ENCODE measurements at places on chromosomes 5 and 9.

DNA sequence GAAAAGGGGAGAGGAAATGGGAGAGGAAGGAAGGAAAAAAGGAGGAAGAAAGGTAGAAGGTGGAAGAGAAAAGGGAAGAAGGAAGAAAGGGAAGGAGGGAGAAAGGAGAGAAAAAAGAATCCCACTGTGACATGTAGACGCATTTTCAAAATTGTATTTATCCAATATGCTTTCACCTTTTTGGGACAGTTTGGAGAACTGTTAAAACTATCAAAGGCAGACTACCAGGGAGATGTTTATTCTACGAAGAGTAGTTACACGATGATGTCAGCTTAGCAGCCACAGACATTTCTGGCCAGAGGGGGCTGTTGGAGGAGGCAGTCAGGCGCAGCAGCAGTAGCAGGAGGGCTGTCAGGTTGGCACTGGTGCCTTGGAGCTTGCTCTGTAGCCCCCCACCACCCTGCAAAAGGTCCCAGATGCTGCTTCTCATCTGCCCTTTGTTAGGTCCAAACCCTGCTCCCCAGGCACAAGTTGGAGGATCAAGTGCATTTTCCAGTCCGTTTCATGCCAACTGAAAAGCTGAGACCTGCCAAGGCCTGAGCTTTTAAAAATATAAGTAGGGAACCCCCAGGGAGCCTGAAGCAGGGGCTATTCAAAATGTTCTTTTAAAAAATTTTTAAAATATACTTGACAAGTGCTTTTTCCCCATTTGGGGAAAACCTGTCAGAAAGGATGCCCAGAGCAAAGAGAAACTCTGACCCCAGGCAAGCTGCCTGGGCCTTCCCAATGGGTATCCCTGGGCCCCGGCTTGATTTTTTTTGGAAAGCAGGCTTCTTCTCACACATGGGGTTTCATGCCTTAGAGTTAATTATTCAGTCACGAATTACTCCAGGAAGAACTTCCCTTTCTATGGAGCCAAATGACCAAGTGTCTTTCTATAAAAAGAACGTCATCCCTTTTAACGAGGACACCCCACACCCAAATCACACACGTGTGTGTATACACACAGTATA, 203.3 kb downstream of the SLIT3 start:
- DNase-seq: no peak

GRCh38 chr9:109751253-109751652, 28.7 kb upstream of the PALM2AKAP2 start:
- no peak for DNase-seq

DNA sequence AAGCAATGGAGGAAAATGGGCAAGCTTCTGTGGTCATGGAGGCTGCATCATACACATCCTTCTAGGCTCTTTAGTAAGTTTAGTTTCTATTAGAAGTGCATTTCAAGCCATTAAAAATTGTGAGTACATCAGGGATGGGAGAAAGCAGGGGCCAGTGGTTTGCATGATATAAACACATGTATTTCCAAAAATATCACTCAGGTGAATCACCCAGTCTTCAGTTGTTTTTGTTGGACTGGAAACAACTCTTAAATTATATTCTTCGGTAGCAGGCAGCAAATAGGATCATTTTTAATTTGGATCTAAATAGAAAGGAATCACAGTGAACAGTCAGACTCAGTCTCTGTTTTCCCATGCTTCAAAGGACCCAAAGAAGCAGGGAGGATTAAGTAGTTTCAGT, 657.9 kb downstream of the TLR4 start:
- DNase-seq: no peak

GRCh38 chr9:14939378-14939777, 29.1 kb upstream of the FREM1 start:
- DNase-seq: no peak
